ENCODE measurements at places on chromosomes 3 and 15.

DNA sequence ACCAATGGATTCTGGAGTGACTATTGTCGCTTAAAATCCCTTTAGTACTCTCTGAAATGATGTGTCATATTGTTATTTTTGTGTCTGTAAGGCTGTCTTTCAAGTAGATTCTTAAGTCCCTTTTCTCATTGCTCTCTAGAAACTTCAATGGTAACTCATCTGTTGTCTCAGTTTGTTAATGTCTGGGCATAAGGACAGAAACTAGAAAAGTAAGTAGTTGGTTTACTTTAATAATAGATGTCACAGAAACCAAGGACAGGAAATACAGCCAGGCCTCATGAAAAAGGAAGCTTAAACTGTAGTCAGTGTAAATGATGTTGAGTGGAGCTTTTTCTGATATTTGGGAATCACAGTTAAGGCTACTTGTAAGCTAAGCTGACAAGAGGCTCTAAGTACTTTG lies 730.2 kb upstream of the DPPA4 start:
- DNase-seq: no peak

GRCh38 chr15:63188247-63188925 lies 1.0 kb upstream of the RAB8B start:
- DNase-seq: no peak

DNA sequence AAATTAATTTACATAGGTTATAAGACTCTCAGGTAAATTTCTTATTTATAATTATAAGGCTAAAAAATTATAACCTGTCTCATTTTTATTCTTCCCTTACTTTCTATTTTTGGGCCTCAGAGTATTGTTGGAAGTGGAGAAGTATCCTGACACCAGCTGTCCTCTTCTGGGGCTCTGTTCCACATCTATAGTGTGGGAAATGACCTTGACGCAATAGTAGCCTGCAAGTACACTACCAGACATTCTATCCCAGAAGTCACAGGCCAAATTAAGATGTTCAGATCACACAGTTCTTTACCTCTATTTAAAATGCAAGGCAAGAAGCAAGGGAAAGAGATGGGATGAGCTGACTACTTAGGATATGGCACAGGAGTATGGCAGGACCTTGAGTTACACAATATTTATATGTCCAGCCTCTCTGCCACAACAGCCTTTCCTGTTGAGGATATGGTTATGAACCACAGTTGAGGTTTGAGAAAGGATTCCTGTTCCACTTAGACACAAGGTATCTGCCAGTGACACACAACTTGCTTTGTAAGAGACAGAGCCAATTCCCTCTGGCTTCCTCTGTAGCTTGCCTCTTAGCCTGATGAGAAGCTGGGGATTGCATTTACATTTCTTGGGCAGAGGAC lies 158.0 kb upstream of the IL12A start:
- DNase-seq: no peak

DNA sequence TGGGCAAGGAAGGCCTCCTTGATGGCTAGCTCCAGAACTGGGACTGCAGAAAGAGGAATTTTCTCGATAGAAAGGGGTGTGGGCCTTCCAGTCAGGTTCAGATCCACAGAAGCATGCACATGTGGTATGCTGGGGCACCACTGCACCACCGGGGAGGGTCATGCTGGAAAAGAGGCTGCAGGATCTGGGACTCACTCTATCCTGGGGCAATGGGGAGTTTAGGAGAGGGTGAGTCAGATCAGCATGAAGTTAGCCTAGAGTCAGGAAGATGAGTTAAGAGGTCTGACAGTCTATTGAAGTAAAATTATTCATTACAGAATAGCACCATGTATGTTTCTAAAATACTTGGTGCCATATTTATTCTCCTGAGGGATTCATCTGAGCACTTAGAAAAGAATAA lies 130.2 kb upstream of the TOPAZ1 start:
- no peak for DNase-seq

DNA sequence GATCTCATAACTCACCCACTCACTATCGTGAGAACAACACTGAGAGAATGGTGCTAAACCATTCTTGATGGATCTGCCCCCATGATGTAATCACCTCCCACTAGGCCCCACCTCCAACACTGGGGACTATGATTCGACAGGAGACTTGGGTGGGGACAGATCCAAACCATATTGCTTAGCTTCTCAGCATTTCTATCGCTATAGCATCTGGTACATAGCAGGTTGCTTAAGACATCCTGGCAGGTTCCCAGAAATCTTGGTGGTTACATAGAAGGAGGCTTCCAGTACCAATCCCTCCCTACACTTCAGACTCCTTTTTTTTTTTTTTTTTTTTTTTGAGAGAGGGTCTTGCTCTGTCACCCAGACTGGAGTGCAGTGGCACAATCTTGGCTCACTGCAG lies 487.8 kb downstream of the EDEM1 start:
- no peak for DNase-seq

- no peak for DNase-seq
Measured at GRCh38 chr3:179421500-179421899, 29.8 kb downstream of the GNB4 start.

GRCh38 chr15:60179786-60180391 lies 175.8 kb downstream of the FOXB1 start:
- no peak for DNase-seq

DNA sequence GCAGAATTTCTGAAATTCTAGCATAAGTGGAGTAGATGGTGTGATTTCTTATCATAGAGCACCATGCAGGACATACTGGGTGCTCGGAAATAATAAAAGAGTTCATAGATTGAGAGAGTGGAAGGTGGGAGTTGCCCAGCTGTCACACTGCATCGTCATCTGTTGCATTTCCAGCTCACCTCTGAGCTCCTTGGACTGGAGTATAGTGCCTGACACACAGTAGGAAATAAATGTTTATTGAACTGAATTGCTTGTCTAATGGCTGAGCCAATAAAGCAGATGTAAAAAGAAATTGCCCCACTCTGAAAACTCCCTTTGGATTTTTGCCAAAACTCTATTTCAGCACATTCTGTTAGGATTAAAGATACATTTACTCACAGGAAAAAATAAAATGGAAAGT lies 108.9 kb upstream of the UBE2E1 start:
- no peak for DNase-seq

DNA sequence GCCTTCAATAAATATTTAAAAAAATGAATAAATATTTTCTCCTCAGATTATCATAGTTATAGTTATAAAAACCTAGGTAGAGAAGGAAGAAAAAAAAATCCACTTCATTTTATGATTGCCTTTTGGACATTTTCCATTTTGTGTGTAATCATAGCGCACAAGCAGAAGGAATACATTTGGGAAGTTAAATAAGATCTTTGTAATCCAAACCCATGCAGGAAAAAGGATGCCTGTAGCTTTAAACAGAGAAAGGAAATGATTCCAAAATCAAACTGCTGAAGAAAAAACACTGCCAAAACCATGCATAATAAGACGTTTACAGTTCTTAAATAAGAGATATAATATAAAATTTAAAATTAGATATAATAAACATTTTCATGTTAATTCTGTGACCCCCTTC lies 7.4 kb upstream of the CCDC54 start:
- no peak for DNase-seq

GRCh38 chr3:117193390-117193789 lies 483.8 kb downstream of the TUSC7 start:
- no peak for DNase-seq

GRCh38 chr3:30600572-30600971 lies 5.8 kb upstream of the TGFBR2 start:
- DNase-seq: no peak

DNA sequence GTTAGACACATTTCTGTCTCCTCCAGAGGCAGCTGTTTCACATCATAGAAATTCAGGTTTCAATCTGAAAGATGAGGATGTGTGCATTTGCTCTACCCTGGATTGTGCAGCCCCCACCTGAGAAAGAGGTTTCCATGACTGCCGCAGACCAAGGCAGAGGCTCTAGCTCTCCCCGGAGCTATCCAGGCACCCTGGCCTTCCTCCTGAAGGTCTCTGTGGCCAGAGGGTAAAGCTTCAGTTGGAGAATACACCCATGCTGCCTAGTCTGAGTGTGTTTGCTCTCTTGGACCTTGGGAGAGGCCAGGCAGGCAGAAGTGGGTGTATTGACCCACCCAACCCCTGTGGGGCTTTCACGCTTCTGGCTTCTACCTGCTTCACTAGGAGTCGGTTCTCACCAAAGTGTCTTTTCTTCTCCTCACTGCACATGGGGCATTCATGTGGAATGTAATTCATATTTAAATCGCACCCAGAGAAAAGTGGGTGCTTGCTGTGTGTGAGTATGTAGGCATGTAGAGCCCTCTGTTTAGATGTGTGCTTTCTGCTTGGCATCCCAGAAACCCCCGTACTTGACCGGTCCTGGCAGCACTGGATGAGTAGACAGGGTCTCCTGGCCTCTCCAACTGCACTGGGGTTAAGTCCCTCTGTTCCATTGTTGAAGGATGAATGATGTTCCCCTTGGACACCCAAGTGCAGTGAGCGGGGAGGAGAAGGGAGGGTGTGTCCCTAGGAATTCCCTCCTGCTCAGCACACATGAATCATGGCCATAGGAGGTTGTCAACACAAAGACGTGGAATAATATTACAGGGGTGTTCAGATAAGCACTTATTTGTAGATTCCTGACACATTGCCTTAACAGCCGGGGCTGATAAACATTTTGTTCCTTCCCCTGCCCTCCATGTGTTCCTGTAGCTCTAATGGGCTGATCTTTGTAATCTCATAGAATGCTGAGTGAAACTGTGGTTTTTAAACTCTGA lies 20.3 kb upstream of the RAB6B start:
- DNase-seq: no peak

DNA sequence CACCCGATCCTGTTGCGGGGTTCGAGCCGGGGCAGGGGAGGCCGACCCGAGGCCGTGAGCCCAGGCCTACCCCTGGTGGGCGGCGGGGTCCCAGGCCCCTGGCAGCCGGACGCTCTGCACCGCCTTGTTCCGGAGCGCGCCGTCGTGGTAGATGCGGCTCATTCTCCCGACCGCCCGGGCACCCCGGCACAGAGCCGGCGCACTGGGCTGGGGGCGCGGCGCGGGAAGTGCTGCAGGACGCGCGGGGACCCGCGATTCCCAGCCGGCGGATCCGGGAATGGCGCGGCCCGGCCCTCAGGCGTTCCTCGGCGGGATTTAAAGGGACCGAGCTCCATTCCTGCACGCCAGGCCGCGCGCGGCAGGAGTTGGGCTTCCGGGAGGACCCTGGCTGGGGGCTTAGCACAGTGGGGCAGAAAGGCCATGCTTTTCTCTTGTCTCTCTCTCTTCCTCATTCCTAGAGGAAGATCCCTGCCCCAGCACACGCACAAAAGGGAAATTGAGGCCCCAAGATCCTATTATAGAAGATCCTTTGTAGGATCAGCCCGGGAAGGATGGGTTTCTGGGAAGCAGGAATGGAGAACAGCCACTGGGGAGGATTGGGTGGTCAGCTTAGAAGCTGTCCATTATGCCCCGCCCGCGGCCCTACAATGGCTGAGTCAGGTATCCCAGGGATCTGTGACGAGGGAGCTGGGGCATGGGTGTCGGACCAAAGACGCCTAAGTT lies at the start of gene ARPIN:
TSS of gene ARPIN (minus strand) at position 279 of the 723 bp plus-strand sequence. CDS start at position 162, 117 bp downstream.
- DNase-seq: no peak

DNA sequence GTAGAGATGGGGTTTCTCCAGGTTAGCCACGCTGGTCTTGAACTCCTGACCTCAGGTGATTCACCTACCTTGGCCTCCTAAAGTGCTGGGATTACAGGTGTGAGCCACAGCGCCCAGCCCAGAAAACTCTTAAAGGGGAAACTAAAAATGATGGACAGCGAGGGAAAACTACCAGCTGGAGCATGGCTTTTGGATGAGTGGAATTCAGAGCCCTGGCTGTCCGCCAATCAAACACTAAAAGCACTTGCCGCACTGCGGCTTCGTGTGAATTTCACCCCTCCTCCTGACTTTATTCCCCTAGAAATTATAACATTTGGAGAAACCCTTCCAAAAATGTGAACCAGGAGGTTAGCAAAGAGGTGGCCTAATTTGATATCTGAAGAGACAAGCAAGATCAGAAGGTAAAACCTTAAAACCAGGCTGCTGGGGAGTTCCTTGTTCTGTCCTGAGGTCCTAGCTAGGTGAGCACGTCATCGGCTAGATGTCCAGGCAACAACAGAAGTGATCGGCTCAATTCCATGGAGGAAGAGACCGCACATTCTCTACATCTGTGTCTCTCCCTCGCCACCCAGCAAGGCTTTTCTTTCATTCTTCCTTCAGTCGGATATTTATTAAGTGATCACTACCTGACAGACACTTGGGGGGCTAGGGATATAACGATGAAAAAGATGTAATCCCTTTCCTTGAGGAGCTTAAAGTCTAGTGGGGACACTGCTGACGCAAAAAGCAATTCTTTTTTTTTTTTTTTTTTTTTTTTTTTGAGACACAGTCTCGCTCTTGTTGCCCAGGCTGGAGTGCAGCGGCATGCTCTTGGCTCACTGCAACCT lies 1.7 kb downstream of the TM4SF19 start:
- DNase-seq: no peak

DNA sequence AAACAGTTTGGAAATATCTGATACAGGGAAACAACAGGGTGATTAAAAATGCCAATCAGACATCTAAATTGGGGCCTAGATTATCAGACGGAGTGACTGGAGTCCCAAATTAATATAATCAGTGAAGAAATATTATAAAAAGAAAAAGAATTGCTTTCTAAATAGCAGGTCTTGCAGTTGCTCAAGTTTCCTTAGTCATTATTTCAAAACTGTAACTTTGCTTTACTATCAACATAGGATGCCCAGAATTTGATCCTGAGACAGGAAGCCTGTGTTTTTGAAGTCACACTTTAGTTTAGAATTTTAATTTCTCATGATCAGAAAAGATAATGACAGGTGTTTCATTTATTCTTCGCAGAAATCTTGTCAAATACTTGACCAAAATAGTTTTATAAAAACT lies 105.9 kb downstream of the IL1RAP start:
- no peak for DNase-seq

DNA sequence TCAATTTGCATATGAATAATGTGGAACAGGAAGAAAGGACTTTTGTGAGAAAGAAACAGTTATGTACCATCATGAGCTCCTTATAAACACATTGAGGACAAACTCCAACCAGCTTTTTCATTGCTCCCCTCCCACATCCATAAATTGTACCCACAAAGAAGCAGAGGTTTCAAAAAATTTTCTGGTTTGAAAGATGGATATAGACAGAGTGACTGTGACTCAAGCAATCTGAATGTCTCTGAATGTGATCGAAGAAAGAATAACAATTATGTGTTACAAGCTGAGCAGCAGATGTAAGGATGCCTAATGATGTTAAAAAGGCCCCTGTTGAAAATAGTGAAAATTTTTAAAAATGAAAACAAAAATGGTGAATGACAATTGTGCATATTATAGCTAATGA lies 127.4 kb downstream of the TFG start:
- DNase-seq: no peak

DNA sequence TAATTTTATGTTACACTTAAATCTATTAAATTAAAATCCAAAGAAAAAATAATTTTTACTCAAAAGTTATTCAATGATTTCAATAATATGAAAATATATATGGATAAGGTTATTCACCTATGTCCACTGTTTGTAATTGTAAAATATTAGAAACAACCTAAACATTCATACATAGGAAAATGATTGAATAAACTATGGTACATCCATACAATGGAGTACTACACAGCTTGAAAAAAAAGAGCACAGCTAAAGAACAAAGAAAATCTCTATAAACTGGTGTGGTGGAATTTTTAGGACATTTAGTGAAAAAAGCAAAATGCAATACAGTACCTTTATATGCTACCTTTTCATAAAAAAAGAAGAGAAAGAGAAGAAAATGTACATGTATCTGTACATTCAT lies 52.8 kb downstream of the SHOX2 start:
- DNase-seq: no peak

- DNase-seq: no peak
Measured at GRCh38 chr3:33403756-33404155, 36.4 kb downstream of the UBP1 start.
